Stimulated activated CD4-positive, alpha-beta T cell treated with anti-CD3 and anti-CD28 coated beads, TNF-alpha, amount 100 ng/mL, for 4 hours (primary cell): ENCODE measurements at places on chromosomes 7 and 10.

- no peak for DNase-seq
These were observed 376.8 kb downstream of the DNAJB6 start for GRCh38 chr7:157713591-157713990.

DNA sequence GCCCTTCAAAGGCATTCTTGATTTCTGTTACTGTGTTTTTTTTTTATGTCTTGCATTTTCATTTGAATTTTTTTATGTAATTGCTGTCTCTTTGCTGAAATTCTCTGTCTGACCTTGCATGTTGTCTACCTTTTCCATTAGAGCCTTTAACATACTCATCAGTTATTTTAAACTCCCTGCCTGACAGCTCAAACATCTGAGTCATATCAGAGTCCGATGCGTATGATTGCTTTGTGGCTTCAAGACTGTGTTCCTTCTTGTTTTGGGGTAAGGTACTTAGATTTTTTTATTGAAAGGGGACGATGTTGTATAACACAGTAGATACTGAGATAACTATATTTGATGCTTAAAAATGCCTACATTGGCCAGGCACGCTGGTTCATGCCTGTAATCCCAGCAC, 9.7 kb upstream of the TARP start:
- DNase-seq: no peak

GRCh38 chr10:110859206-110859972, 12.3 kb upstream of the PDCD4 start:
- DNase-seq: no peak

DNA sequence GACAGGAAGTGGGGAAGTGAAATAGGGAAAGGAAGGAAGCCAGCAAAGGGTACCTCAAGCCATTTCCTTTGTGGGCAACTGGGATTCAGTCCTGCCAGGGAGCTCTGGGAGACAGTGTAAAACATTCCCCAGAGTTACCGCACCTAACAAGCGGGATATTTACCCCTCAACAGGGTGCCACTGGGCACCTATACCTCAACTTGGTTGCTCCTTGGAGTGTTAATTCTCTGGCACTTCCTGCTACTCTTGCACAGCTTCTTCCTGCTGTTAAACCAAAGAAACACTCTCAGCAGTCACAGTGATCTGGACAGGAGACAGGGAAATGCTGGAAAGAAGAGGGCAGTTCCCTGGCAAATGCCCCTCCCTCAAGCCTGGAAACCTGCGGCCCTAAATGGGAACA, 151.3 kb downstream of the REEP3 start:
- no peak for DNase-seq

GRCh38 chr10:27526242-27526641, 22.1 kb downstream of the RAB18 start:
- no peak for DNase-seq

DNA sequence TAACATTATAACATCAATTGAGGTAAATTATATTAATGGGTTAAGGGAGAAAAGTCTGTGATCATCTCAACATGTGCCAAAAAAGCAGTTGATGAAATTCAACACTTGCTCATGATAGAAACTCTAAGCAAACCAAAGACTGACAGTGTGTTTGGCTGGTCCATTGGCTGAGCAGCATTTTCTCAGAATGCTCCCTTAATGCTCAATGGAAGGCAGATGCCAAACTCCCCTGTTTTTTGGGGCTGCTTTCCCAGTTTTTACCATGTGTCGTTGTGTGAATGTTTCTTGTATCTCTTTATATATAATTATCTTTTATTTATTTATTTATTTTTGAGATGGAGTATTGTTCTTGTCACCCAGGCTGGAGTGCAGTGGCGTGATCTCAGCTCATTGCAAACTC, 114.7 kb downstream of the SEC23IP start:
- DNase-seq: no peak

DNA sequence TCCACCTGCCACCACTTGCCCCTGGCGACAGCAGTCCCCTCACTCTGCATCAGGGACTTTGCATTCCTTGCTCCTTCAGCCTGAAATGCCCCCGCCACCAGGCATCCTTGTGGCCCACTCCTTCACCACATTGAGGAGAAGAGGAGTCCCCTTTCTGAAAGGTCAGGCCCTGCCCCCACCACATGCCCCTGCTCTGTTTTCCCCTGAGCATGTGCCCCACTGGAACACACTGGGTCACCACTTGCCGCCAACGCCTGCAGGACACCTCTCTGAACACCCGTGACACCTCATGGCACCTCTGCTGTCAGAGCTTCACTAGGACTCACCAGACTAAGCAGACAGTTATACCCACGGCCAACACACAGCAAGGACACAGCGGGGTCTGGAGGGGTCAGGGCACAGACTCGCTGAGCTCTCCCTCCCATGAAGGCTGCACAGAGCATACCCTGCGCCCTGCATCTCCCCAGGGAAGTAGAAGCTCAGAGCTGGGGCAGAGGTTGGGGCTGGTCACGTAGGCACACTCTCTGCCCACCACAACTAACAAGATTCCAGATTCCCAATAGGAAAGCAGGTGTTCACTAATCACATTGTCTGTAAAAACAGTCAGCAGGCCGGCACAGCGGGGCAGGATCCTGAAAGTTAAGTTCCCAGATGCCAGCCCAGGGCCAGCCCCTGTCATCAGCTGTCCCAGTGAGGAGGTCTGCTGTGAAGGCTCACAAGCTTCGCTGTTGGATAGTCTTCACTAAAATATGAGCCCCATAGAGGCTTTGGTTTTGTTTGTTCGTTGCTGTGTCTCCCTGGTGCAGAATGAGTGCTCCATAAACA, 5.8 kb upstream of the AOC1 start:
- no peak for DNase-seq

DNA sequence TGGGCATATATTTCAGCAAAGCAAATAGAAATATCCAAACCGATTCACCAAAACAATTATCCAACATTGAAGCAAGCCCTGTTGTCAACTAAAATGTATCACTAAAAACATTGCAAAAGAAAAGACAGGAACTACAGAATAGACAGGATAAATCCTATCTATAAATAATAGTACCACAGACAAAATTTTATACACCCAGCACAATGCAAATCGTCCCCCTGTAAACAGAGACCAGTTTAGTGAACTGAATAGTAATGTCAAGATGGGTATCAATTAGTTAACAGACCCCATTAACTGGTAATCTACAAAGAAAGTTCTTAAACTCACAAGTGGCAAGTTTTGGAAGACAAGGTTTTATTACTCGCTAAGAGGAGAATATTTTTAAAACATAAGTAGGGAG, 4.0 kb downstream of the ZC3HAV1 start:
- DNase-seq: no peak

- no peak for DNase-seq
These were observed 673 bp upstream of the ST8SIA6 start for GRCh38 chr10:17455015-17455520.

GRCh38 chr10:132486539-132487121, 51.0 kb upstream of the INPP5A start:
- DNase-seq: no peak

GRCh38 chr7:80298201-80298600, 163.6 kb downstream of the GNAI1 start:
- no peak for DNase-seq

- no peak for DNase-seq
These were observed 19.1 kb downstream of the DNAJB6 start for GRCh38 chr7:157355784-157356511.

GRCh38 chr10:32957341-32958084, 517 bp downstream of the ITGB1 start:
- DNase-seq: peak; percentile 19

- no peak for DNase-seq
These were observed 181.1 kb upstream of the IMMP2L start for GRCh38 chr7:111743244-111743847.

GRCh38 chr10:99403674-99404073, 26.8 kb downstream of the GOT1 start:
- no peak for DNase-seq

GRCh38 chr10:88974446-88975376, 15.9 kb upstream of the FAS start:
- no peak for DNase-seq

DNA sequence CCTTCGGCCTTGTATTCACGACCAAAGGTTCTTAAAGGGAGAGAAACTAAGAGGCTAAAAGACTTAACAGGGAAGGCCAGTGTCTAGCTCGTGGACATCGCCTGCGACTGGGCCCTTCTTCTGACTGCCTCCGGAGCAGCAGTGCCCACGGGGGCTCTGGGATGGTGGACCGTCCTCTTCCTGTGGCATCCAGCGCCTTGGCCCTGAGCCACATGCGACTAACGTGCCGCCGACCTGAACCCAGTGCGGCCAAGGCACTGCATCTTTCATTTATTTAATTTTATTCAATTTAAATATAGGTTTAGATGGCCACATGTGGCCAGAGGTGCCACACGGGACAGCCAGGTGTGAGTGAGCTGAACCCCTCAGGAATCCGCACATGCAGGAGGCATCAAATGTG, 451.7 kb downstream of the PTPRN2 start:
- DNase-seq: no peak

GRCh38 chr10:124568339-124568738, 106.7 kb downstream of the LHPP start:
- DNase-seq: no peak

- no peak for DNase-seq
These were observed 203.9 kb upstream of the CHRM2 start for GRCh38 chr7:136664537-136664936.

DNA sequence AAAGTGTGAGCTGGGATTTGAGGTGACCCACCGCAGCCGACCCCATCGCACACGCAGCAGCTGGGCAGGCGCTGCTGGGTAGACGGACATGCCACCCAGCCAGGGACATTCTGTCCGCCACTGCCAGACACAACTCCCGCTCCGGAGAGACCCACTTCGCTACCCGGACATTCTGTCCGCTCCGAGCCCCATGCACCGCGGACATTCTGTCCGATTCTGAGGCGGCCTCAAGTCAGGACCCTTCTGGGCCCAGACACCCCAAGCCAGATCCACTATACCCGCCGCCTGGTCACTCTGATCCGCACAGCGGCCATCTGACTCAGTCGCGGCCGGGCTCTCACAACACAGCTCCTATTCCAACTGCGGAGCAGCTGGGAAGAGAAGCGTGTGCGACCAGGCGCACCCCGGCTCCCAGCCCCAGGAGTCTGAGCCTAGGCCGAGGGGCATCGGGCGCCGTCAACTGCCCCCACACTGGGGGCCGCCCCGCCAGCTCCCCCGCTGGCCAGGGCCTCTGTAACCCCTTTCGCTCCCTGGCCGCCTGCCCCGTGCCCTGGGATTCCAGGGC, 763 bp downstream of the PITX3 start:
- DNase-seq: no peak

DNA sequence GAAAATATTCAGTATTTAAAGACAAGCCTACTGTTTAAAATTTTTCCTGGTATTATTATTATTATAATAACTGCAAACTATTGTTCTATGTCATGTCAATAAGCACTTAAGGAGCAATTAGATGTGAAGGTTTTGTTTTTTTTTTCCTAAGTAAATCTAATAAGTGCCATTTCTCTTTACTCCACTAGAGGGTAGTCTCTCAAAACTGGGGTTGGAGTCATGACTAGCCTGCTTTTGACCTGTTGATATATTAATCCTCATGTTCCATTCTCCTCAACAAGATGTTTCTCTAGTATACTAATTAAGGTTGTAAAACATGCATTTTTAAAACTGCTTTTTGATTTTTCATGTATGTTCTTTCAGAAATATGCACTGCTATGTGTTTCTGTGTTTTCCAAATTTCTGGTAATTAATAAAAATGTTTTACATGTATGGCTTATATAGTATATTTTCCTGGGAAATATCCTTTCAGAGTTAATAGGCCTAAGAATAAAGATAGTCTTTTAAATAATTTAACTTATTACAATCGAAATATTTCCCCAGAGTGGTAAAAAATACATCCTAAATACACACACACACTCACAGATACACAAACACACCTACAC, 1.0 kb upstream of the LRRN3 start:
- no peak for DNase-seq

- DNase-seq: no peak
These were observed 548 bp upstream of the BNIP3 start for GRCh38 chr10:131982185-131982756.

- no peak for DNase-seq
These were observed 1.7 kb downstream of the ARF5 start for GRCh38 chr7:127589896-127590295.

- DNase-seq: no peak
These were observed 495.2 kb downstream of the TCERG1L start for GRCh38 chr10:130816116-130816901.

- DNase-seq: no peak
These were observed 67.4 kb downstream of the HHEX start for GRCh38 chr10:92757066-92757710.

DNA sequence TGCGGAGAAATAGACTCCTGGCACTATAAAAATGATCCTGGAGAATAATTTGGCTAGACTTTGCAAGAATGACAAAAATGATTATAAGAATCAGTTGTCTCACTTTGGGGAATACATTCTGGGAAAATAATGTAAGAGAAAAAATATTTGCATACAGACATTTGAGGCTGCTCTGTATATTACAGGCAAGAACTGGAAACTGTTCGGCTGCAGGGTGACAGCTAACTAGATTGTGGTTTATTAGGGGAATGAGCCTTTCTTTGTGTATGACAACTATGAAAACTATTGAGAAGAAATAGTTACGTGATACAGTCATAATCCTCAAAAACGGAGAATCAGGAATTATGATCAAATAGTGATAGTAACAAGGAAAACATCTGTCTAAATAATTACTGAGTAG, 8.6 kb downstream of the TRIM56 start:
- DNase-seq: no peak

- no peak for DNase-seq
These were observed 10.0 kb downstream of the WBP1L start for GRCh38 chr10:102753718-102754117.

DNA sequence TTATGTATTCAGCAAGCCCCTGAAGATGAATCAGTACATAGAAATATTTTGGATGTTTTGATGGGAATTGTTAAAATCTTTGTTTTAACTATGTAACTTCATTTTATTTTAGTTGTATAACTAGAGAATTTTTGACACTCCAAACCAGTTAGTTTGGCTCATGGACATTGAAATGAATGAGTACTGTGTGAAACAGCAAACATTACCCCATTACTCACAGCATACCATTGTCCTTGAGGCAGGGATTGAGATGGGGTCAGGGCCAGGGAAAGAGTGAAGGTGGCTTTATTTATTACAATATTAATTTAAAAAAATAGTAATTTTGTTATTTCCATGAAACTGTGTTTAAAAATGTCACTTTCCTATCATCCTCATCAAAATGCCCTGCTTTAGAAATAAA, 4.8 kb upstream of the BMPER start:
- no peak for DNase-seq
